ENCODE measurements at places on chromosomes 13 and 19.

DNA sequence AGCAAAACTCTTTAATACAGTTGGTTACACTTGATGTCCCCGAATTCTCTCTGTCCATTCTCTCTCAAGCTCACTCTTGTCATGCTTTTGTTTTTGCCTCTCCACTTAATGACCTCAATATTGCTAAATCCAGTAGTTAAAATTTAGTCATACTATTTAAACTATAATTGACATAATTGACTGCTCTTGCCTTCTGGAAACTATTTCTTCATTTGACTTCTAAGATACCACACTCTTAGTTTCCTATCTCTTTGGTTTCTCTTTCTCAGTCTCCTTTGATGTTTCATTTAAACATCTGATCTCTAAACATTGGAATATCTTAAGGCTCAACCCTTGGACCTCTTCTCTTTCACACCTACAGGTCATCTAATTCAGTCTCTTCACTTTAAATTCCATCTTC, 211.3 kb downstream of the COG6 start:
- no peak for DNase-seq

DNA sequence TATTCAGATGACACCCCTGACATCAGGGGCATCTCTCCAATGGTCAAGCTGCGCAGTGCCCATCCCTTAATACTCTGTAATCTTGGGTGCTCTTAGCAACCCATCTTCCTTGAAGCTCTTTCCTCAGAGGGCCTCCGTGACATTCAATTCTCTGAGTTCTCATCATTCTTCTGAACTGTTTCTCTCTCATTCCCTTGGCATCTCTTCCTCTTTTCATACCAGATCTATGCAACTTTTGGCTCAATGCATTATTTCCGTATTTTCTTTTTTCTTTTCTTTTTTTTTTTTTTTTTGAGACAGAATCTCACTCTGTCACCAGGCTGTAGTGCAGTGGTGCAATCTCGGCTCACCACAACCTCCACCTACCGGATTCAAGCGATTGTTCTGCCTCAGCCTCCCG, 53.9 kb downstream of the PCDH8 start:
- no peak for DNase-seq

DNA sequence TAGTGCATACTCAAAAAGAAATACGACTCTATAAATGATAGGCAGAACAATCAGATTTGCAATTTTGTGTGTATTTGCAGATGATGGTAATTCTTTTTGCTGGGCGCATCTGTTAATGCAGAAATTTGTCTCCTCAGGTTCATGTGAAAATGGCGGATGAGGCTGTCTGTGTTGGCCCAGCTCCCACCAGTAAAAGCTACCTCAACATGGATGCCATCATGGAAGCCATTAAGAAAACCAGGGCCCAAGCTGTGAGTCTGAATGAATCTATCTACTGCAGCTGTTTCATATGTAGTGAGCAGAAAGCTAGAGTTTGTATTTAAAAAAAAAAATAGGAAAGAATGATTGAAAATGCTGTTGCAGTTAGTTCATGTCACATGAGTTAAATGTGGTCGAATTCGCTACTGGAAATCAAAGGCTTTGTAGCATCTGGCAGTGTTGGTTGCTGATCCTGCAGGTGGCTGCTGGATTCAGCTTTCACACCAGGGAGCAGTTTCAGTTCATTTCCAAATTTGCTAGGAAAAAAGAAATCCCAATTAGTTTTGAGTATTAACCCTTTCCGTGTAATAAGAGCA, 66.0 kb downstream of the PCCA start:
- DNase-seq: no peak

- DNase-seq: no peak
These were observed 48.8 kb upstream of the INTS6 start for GRCh38 chr13:51501592-51502152.

DNA sequence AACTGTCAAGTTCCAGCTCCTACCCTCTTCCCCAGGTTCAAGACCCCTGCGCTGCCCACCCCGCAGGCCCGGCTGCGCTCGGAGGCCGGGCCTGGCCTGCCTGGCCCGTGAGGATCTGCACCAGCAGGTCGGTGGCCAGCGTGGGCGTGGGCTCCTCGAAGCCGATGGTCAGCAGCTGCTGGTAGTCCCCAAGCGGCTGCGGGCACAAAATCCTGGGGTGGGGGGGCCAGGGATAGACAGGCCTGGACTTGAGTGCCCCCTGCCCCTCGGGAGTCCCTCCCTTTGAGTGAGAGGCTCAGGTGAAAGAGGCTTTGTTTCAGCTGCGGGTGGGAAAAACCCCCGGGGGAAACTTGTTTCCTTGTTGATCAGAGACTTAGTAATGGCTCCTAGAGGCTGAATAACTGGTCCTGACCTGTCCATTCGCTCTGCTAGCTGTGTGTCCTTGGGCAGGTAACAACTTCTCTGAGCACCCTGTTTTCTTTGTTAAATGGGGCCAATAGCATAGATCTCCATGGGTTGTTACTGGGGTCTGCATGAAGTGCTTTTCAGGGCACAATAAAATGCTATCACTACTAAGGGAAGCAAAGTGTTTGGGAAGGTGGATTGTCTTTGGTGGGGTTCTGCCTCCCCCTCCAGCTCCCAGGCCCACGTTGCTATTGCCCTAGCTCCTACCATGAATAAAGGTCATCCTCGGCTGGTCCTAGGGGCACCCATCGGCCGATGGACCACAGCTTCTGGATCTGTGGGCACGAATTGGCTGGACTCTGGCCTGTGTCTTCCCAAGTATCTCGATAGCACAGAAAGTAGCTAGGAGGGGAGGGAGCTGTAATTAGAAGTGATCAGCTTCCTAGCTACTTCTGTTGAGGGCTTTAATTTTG, 3.5 kb downstream of the C19orf67 start:
- no peak for DNase-seq

DNA sequence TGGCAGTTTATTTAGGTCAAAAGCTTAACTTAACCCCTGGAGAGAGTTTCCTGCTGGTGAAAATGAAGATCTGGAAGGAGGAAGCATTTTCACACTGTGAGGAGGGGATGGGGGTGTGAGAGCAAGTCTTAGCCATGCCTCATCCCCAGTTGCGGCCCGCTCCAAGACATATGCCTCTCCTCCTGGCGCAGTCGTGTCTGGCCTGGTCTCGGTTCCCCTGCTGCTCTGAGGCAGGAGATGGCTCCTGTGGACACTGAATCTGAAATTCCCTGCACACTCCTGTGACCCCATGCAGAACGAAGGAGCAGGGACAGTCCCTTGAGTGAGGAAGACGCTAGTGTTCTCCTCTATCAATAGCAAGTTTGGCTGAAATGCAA, 360 bp upstream of the ZNF69 start:
- no peak for DNase-seq

- DNase-seq: no peak
These were observed 358.1 kb downstream of the MYO16 start for GRCh38 chr13:108987517-108987916.

DNA sequence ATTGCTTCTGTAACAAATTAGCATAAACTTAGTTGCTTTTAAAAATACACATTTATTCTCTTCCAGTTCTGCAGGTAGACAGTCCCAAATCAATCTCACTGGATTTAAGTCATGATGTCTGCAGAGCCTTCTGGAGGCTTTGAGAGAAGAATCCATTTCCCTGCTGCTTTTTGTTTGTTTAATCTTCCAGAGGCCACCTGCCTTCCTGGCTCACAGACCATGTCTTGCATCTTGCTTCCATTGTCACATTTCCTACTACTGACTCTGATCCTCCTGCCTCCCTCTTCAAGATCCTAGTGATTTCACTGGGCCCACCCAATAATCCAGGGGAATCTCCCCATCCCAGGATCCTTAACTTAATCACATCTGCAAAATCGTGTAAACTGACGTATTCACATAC, 473.3 kb downstream of the ITGBL1 start:
- no peak for DNase-seq

GRCh38 chr19:51116736-51117286, 7.9 kb upstream of the SIGLEC9 start:
- no peak for DNase-seq

DNA sequence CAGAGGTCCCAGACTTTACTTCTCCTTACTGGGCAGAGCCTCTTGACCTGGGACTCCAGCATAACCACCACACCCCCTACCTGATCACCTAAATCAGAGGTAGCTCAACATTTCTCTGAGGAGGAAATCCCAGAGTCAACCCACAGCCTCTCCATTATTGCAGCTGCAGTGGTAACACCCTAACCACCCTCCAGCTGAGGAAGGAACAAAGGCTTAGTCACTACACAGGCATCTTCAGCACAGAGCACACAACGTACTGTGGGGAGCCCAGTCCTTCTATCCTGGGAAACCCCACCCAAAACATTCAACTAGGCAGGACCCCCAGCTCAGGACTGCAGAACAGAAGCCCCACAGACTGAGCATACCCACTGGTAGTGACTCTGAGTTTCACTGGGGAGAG, 824.7 kb upstream of the SLITRK5 start:
- no peak for DNase-seq

DNA sequence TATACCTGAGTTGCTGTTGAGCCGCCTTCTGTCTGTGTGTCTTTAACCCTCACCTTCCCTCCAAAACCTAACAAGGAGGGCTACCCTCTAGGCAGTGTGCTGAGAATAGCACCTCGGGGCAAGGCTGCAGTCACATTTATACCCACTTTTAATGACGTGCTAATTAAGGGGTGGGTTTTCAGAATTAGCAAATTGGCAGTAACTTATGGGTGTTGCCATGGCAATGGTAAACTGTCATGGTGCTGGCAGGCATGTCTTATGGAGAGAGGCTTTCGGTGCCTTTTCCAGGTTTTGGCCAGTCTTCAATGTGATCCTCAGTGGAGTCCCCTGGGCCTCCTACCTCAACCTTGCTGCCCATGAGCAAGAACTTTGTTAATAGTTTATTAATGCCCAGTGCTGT, 1.2 kb upstream of the PNMA8A start:
- DNase-seq: no peak

DNA sequence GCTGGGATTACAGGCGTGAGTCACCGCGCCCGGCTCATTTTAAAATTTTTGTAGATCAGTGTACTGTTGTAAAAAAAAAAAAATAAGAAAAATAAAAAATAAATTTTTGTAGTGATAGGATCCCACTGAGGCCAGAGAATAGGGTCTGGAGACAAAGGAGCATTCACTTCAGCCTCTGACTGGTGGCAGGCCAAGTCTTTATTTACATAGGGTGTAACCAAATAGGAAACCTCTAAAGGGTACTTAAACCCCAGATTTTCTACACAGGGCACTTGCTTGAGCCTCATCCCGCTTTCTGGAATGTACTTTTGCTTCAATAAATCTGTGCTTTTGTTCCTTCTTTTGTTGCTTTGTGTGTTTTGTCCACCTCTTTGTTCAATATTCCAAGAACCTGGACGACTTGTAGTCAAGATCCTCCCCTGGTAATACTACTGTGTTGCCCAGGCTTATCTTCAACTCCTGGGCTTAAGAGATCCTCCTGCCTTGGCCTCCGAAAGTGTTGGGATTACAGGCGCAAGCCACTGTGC, 2.1 kb upstream of the PDCD2L start:
- no peak for DNase-seq

DNA sequence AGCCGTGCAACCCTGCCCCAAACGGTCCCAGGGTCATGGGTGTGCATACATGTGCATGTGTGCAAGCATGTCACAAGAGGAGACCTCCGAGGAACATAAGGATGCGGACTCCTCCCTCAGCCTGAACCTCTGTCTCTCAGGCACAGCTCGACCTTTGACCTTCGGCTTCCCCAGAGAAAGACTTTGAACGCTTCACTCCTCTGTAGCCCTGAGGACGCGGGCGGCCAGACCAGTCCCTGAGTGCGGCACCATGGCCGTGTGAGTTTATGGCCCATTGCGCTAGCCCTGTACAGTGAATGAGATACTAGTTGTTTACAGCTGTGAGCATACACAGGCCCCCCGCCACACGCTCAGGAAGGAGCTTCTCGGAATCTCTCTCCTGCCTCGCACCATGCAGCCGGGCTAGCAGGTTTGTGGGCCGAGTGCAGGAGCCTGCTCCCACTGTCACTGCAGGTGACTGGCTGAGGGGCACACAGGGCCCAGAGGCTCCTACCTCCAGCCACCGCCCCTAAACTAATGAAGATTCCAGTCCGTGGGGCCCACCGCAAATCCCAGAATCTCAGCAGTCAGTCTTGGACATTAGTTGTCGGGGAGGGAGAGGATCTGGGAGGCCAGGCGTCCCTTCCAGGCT, 10.8 kb downstream of the RASA3 start:
- no peak for DNase-seq

- no peak for DNase-seq
These were observed 351.9 kb downstream of the EFNB2 start for GRCh38 chr13:106183410-106184065.

DNA sequence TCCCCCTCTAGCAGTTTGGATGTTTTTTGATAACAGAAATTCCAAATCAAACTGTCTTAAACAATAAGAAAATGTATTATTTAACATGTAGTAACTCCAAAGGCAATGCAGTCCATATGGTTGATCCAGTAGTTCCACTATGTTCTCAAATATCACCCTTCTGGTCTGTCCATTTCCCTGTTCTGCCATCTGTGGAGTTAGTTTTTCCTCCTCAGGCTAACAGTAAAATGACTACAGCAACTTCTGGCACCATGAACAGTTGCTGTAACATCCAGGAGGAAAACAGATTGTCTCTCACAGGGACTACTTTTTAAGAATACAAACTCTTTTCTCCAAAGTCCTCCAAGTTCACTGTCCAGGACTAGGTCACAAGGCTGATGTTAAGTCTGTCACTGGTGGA, 455.4 kb downstream of the FGF14 start:
- no peak for DNase-seq

DNA sequence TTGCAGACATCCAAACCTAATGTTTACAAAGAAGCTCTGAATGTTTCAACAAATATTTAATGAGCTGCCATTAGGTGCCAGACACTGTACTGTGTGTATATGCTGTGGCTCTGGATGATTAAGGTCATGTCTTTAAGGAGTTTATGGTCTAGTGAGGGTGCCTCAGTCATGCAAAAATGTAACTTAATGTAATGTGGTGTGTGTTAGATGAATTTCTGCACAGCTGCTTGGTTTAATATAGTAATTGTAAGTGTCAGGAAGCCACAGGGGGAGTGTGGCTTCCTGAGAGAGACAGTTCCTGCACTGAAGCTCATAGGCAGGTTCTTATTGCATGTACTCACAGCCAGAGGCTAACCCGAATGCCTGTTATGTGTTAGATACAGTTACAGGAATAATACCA, 43.3 kb downstream of the SPATA13 start:
- DNase-seq: no peak

GRCh38 chr19:9644472-9644871, 23.4 kb upstream of the ZNF561 start:
- no peak for DNase-seq

GRCh38 chr19:23402388-23402787, 7.1 kb upstream of the ZNF91 start:
- no peak for DNase-seq

Data from amniotic stem cell (primary cell).